CD8-positive, alpha-beta memory T cell (primary cell): ENCODE measurements at places on chromosomes 12 and 14.

GRCh38 chr12:22684140-22685118 lies 59.5 kb downstream of the ETNK1 start:
- DNase-seq = peak; percentile 3

DNA sequence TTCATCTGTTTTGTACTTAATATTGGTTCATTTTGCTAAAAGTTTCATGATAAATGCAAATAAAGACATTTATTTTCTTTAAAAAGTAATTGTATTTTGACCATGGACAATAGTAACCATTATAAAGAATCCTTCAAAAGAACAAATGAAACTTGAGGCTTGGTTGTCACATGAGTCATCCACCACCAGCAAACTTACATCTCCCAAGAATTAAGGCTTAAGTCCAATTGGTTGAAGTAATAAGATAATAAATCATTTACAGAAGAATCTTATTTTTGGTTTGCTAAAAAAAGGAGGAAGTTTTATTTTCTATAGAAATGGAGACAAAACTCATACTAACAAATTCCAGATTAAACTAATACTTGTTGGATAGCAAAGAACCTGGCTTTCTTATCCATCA lies 84.8 kb upstream of the KITLG start:
- DNase-seq = no peak

- DNase-seq = no peak
These were observed 38.3 kb downstream of the PRMT8 start for GRCh38 chr12:3529281-3529680.

- no peak for DNase-seq
These were observed 130.4 kb downstream of the DAAM1 start for GRCh38 chr14:59318908-59319307.

- no peak for DNase-seq
These were observed 287.7 kb upstream of the RTL1 start for GRCh38 chr14:101191101-101191720.

DNA sequence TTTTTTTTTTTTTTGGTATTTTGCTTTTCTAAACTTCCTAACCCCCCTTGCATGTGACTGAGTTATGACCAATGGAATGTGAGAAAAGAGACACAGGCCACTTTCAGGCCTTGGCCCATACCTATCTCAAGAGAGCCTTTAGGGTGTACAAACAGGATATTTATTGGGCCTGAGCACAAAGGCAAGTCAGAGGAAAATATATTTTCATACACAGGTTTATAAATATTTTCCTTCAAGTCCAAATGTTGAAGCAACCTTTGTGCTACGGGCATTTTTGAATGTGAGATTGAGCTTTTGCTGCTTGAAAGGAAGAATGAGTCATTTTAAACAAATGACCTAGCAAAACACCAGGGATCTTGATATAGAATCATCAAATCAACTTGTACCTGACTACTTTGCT lies 228.6 kb upstream of the E2F7 start:
- no peak for DNase-seq

- no peak for DNase-seq
These were observed 52.9 kb downstream of the PHLDA1 start for GRCh38 chr12:75978677-75979076.

GRCh38 chr12:124286414-124286813 lies 8.5 kb upstream of the RFLNA start:
- DNase-seq = no peak

DNA sequence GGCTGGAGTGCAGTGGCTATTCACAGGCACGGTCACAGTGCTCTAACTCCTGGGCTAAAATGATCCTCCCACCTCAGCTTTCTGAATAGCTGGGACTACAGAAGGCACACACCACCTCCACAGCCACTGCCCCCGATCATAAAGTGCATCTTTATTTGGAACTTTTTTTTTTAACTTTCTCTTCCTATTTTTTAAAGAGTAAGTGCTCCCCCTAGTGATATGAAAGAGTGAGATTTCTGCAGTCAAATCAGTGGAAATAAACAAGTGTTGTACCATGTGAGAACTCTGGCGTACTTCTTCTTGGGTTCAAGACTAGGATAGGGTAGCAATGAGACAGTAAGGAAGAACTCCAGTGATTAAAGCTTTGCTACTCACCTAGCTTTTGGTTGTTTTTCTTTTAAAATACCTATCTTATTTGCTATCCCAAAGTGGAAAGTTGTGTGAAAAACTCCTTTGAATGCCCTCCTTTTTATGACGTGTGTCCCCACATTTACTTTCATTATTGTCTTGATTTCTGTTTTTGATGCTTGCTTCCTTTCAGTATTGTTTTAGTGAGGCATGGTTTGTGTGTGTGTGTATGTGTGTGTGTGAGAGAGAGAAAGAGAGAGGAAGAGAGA lies 6.6 kb downstream of the PPP4R4 start:
- DNase-seq = no peak

GRCh38 chr12:92080911-92081285 lies 64.7 kb downstream of the BTG1 start:
- no peak for DNase-seq

GRCh38 chr14:58354808-58355207 lies 40.9 kb upstream of the TOMM20L start:
- no peak for DNase-seq

DNA sequence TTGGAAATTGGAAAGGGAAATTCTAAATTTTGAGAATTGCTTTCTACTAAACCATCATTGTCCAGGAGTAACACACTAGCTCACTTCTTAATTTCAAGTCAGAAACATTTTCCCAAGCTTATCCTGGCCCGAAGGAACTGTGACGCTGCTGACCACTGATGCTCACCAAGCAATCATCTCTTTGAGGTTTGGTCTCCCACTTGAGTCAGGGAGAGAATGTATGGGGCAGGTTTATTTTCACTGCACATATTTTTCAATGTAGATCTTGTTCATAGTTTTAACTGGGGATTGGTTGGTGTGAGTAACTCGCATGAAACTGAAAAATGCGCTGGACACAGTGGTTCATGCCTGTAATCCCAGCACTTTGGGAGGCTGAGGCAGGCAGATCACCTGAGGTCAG lies 12.9 kb upstream of the RNASE10 start:
- DNase-seq = no peak

DNA sequence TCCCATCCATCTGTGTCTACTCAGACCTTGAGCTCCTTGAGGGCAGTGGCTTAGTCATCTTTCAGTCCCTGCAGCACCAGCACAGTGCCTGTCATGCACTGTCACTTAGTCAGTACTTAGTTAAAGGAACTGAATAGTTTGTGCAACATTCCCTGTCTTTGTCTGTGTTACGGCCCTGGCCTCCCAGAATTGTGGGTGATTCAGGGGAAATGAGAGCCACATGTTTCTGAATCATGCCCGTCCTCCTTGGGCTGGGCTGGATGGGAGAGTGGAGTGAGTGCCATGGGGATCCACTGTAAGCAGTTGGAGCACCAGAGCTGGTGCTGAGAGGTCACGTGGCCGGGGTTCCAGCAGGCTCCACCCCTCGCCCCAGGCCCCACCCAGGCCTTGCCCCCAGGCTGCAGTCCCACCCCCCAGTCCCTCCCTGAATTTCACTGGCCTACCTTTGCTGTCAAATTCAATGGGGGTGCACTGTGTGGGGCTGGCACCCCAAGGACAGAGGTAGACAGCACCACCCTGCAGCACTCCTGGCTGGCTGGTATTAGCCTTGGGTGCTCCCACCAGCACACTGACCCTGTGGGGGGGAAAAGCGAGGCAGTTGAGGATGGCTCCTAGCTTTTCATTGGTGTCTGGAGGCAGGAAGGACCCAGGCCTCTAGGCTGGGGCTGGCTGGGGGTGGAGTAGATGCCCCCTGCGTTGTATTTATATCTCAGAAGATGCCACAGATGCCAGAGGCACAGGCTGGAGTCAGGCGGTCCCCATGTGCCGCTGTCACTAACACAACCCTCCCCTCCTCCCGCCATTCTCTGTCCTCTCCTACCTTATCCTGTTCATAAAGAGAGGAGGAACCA lies 7.5 kb downstream of the ITGA5 start:
- DNase-seq = peak; percentile 62

DNA sequence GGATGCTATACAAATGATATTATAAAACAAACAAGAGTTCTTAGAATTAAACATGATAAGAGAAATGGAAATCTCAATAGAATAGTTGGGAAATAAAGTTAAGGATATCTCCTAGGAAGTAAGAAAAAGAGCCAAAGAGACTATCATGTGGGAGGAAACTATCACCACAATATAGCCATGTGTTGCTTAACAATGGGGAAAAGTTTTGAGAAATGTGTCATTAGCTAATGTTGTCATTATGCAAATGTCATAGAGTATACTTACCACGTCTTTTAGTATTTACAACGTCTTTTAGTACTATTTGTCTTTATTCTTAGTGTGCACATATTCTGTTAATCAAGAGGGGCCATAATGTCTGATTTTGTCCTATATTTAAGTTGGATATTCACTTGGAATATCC lies 58.7 kb downstream of the ZNF641 start:
- DNase-seq = no peak

- DNase-seq = no peak
These were observed 1.2 kb downstream of the KRT86 start for GRCh38 chr12:52275686-52276085.

DNA sequence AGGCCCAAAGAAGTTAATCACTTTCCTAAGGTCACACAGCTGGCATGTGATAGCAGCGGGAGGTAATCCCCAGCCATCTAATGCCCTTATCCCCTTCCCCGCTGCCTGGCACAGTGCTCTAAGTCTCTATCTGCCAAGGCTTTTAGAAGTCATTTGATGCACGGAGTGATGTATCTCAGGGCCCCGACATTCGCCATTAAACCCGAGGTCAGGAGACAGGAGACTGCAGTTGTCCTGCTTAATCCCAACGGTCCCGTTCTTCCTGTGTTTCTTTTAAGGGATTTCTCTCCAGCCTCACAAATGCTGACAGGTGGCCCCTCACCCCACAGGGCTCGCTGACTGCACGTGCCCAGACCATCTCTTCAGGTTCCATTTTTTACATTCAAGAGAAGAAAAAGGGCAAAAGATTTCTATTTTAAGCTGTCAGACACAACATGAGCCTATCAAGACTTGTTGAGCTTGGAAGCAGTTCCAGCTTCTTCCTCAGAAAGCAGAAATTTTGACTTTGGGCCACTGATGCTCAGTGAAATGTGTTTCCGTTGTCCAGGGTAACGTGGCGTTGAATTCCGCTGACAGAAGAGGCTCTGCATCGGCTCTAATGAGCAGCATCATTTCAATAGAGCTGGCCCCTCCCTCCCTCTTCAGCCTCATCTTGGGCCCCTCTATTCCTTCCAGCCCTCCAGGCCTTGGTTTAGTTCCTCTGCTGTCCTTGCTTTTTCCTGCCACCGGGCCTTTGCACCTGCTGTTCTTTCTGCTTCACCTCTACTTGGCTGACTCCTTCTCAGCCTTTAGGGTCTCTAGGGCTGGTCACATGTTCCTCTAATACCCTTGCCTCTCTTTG lies 171.5 kb downstream of the CHST11 start:
- no peak for DNase-seq

DNA sequence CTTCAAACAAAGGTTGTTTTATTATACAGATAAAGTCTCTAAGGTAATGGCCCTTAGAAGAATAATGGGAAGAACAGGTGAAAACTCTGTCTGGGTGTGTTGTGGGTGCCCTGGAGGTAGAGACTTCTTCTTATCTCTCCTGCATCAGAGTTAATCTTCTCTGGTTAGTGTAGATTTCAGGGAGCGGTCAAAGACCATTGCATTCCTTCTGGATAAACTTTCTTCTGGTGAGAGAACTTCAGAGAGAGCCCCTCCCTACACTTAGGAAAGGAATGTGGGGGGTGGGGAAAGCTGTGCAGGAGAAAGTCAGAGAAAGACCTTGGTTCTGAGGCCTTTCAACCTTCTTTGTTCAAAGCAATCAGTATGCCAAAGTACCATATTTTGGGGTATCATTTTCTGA lies 658.5 kb downstream of the DIO2 start:
- no peak for DNase-seq

DNA sequence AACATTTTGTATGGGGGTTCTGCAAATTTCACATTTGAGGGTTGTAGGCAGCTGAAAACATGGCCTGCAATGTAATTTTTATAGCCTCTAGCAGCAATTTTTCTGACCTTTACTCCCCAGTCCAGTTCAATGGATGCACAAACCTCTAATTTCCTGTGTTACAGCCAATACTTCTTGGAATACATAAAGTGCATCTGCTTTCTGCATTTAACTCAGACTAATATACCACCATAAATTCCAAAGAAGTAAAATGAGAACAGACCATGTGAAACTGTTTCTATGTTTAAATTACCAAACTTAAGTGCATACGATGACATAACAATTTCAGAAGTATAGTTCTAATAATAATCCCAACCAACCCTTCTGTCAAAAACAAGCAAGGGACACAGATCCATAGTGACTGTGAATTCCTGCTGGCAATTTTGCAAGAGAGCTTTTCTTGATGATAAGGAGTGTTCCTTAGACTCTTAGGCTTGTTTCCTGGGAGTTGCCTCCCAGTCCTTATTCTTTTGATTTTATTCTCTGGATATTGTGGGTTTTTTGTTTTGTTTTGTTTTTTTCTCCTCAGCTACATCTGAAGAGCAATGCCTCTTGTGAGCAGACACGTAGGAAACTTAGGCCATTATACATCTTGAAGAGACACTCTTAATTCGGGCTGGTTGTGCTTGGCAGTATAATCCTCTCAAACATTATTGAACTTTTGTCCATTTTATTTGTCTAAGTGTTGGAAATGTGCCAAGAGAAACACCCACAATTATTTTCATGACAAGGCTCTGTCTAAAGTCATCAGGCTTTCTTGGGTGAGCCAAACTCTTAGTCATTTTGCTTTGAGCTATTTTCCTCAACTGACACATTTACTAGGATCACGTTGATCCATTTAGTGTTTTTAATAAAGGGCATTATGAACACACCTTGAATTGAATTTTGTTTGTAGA lies 51.3 kb upstream of the RERGL start:
- DNase-seq = no peak

DNA sequence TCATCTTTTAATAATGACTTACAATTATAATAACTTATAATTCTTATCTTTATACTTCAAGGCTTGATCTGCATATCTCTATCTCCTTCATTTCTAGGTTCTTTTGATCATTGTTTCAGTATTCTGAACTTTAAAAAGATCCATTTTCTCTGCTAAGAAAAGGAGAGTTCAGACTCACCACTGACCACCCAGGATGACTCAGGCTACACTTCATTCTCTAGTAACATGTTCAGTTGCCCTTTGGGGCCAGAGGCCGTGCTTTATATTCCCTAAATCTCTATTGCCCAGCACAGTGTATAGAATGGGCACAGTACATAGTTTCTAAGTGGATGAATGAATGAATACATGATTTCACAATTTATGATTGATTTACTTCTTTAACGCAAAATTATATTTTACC lies 268.7 kb downstream of the AKAP6 start:
- no peak for DNase-seq

DNA sequence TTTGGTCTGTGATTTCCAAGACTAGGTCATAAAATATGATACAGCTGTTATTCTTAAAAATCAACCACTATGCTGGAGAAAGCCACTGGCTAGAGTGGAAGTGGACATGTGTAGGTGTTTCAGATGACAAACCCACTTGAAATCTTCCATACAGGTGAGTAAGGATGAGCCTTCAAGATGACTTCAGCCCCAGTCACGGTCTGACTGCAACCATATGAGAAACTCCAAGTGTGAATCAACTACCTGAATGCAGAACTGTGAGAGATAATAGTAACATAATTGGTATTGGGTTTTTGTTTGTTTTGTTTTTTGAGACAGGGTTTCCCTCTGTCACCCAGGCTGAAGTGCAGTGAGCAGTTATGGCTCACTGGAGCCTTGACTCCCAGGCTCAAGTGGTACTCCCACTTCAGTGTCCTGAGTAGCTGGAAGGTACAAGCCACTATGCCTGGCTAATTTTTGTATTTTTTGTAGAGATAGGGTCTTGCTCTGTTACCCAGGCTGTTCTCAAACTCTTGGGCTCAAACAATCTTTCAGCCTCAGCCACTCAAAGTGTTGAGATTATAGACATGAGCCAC lies 273.3 kb upstream of the LRIG3 start:
- no peak for DNase-seq
